ENCODE measurements at places on chromosomes 13 and 19. TPM values are rescaled to one million over a fixed set of nuclear protein-coding genes. Genes with fewer than 3 reads are reported as not detected.

DNA sequence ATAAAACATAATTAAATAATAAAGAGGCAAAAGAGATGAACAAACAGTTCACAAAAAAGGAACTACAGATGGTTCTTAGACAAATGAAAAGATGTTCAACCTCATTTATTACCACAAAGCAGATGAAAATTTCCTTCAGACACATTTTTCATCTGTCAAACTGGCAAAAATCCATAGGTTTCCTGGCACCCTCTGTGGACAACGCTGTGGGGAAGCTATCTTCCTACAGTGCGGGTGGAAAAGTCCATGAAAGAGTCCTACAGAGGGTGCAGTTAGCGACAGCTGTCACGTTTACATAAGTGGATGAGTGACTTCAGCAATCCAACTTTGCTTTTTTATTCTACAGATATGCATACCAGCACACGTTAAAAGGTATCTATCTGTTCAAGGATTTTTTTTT lies 30.3 kb upstream of the PDCD5 start:
- DNase-seq: no peak

DNA sequence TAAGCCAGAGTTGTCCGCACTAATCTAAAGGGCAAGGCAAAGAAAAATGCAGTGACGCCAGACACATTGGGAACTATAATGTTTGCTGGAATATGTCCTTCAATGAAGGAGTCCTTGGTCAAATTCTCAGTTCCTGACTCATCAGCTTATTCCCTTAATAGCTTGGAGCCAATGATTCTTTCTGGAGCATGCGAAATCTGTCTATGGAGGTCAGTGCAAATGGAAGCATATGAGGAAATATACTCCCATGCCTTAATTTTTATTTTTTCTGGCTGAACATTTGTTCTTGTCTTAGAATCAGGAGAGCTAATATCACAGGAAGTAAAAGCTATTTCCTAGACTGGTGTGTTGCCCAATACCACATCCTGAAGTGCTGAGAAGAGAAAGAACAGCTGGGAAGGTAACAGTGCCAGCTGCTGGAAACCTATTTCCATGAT lies 289.8 kb upstream of the SPRY2 start:
- no peak for DNase-seq

- DNase-seq: no peak
Observed at GRCh38 chr13:23668562-23668961, 98.3 kb downstream of the TNFRSF19 start.

DNA sequence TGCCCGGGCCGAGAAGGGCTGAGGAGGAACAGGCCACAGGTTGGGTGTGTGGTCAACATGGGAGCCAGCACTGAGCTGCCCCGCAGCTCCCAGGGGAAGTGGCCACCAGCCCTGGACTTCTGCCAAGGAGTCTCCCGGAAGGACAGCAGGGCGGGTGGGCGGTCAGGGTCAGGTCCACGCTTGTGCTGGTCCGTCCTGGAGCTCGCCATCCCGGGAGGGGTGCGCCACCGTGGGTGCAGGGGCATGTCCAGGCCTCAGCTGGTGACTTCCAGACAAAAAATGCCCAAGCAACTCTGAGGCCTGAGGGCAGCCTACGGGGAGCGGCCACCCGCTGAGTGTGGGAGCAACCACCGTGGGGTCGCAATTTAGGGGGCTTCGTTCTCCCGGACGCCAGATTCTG lies 21.4 kb upstream of the SLC15A1 start:
- no peak for DNase-seq

DNA sequence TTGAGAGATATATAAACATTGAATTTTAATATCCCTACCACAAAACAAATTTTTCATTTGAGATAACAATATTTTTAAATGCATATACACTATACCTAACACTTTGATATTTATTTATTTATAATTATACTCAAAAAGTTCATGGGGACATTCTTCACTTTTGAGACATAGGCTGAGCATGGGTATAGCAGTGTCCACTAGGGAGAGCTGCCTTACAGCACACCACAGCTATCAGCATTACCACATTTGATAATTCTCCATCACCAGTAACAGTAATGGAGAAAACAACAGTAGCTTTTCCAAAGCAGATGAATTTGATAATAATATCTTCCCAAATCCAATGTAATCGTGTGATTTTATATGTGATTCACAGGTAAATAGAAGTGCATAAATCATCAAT lies 626.1 kb downstream of the DACH1 start:
- no peak for DNase-seq

GRCh38 chr19:18239303-18239702 lies 13.1 kb upstream of the PDE4C start:
- no peak for DNase-seq

GRCh38 chr13:100128838-100129237 lies 39.9 kb downstream of the PCCA start:
- no peak for DNase-seq

GRCh38 chr19:31256593-31256960 lies 92.7 kb downstream of the TSHZ3 start:
- DNase-seq: no peak

ZNF486 gene
- 6.9 TPM for total RNA-seq

SLC1A6 gene
- not detected for total RNA-seq

PALM gene
- 2.2 TPM for total RNA-seq

BEST2 gene
- total RNA-seq: not detected

RUBCNL gene
- total RNA-seq: not detected

LGALS14 gene
- not detected for total RNA-seq

PEG3 gene
- total RNA-seq: not detected
